ENCODE measurements at places on chromosomes 7 and 10. TPM values are rescaled to one million over a fixed set of nuclear protein-coding genes. Genes with fewer than 3 reads are reported as not detected.
A peak's percentile ranks its signal among the peaks of the same experiment; 100 is the strongest.

Gene ARMC10
- total RNA-seq = 42.6 TPM

Gene ADAM12
- total RNA-seq = 1.7 TPM

Gene GPC2
- total RNA-seq = 6.1 TPM

- peak; percentile 73 for DNase-seq
Measured at GRCh38 chr10:103759100-103759781, 96.1 kb downstream of the SH3PXD2A start.

Gene FAM131B
- 1.8 TPM for total RNA-seq

GRCh38 chr10:34635111-34635510, 180.0 kb downstream of the PARD3 start:
- DNase-seq = no peak

GRCh38 chr7:130090745-130091532, 20.6 kb downstream of the KLHDC10 start:
- DNase-seq = peak; percentile 38

Gene LIPF
- not detected for total RNA-seq

Gene STRIP2
- 41.3 TPM for total RNA-seq

GRCh38 chr7:158950914-158951635, 94.7 kb downstream of the DYNC2I1 start:
- no peak for DNase-seq

DNA sequence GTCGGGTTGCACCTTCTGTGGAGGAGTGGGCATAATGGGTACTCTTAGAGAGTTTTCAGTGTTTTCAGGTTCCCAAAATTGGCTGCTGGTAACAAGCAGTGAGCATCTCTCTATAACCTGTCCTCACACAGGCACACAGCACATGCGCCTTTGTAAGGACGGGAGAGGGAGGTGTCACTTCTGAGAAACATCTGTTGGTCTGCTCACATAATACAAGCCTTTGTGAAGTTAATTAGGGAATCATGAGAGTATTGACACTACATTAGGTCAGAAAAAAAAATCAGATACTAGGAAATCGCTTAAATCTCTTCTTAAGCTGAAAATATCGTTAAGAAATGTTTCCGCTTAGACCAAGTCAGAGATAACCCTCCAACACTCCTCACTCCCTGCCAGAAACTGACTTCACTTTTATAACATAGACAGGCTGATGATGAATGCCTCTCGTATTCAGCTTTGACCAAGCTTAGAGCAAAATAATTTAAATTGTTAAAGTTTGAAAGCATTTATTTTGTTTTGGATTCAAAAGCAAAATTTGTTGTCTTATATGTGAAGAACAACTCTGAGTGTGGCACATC, 769.7 kb downstream of the TNS3 start:
- no peak for DNase-seq
